Pericardium fibroblast (primary cell): ENCODE measurements at places on chromosomes 4 and X. TPM values are rescaled to one million over a fixed set of nuclear protein-coding genes. Genes with fewer than 3 reads are reported as not detected.

Gene FGF13
- 0.35 and 2.0 TPM in 2 replicates for total RNA-seq

Gene RAB33A
- total RNA-seq = 3.6 and 10.6 TPM in 2 replicates

Gene SORCS2
- total RNA-seq = 0.58 and 4.3 TPM in 2 replicates

Gene TSPAN7
- total RNA-seq = 0.68 TPM in 1 of 2 replicates, not detected in the other

Gene NXT2
- total RNA-seq = 8.9 and 9.3 TPM in 2 replicates

Gene PASD1
- total RNA-seq = not detected in 2 replicates

Gene RTL5
- total RNA-seq = 2.5 and 7.1 TPM in 2 replicates

Gene C4orf50
- not detected in 2 replicates for total RNA-seq

Gene SHOX
- total RNA-seq = not detected in 2 replicates

Gene TRIM61
- total RNA-seq = 3.3 and 4.6 TPM in 2 replicates

Gene ZNF157
- total RNA-seq = not detected in 2 replicates

Gene DCX
- total RNA-seq = not detected in 2 replicates

Gene SOWAHD
- total RNA-seq = 0.70 TPM in 1 of 2 replicates, not detected in the other

Gene ASMT
- total RNA-seq = not detected in 2 replicates

Gene FRAS1
- 40.4 and 53.8 TPM in 2 replicates for total RNA-seq

Gene DMP1
- not detected in 2 replicates for total RNA-seq

Gene FRG2
- not detected in 2 replicates for total RNA-seq

Gene NKX1-1
- total RNA-seq = not detected in 2 replicates

Gene TFDP3
- total RNA-seq = not detected in 2 replicates

Gene TCEAL7
- total RNA-seq = 10.0 and 28.6 TPM in 2 replicates

Gene GAGE12J
- total RNA-seq = not detected in 2 replicates

Gene FGFBP2
- not detected in 2 replicates for total RNA-seq

Gene NLGN4X
- 1.1 and 1.3 TPM in 2 replicates for total RNA-seq

Gene STARD8
- total RNA-seq = 0.34 and 1.4 TPM in 2 replicates

Gene GBA3
- 0.51 TPM in 1 of 2 replicates, not detected in the other for total RNA-seq

Gene TADA2B
- 11.1 and 11.9 TPM in 2 replicates for total RNA-seq

Gene TMSB15A
- 1.8 TPM in 1 of 2 replicates, not detected in the other for total RNA-seq

Gene GPC3
- total RNA-seq = 32.3 and 39.1 TPM in 2 replicates

Gene OPN1MW2
- not detected in 2 replicates for total RNA-seq

Gene LDOC1
- 13.0 and 17.4 TPM in 2 replicates for total RNA-seq

Gene MTMR8
- total RNA-seq = not detected in 2 replicates

Gene PAGE4
- total RNA-seq = not detected in 2 replicates

Gene SEPTIN6
- 16.6 and 17.1 TPM in 2 replicates for total RNA-seq

Gene FAM193A
- 12.7 and 16.9 TPM in 2 replicates for total RNA-seq

Gene XAGE2
- not detected in 2 replicates for total RNA-seq

Gene MAGEA2B
- not detected in 2 replicates for total RNA-seq

Gene SNX12
- total RNA-seq = 46.2 and 56.9 TPM in 2 replicates

Gene SPANXN2
- total RNA-seq = not detected in 2 replicates

Gene PNMA6A
- 2.0 and 4.6 TPM in 2 replicates for total RNA-seq

Gene FAM241A
- 1.6 and 2.0 TPM in 2 replicates for total RNA-seq

Gene FAM114A1
- total RNA-seq = 173 and 229 TPM in 2 replicates

Gene DDX3X
- total RNA-seq = 71.4 and 122 TPM in 2 replicates

Gene TIGD4
- 0.12 TPM in 1 of 2 replicates, not detected in the other for total RNA-seq

Gene LIAS
- 7.1 and 8.9 TPM in 2 replicates for total RNA-seq

Gene GRIA3
- total RNA-seq = under 0.01 and 0.09 TPM in 2 replicates

Gene ELOVL6
- 12.3 and 17.6 TPM in 2 replicates for total RNA-seq

Gene ANAPC10
- total RNA-seq = 9.9 and 27.5 TPM in 2 replicates

Gene TSPAN6
- total RNA-seq = 25.4 and 27.8 TPM in 2 replicates

Gene PDE6B
- total RNA-seq = 1.4 and 7.6 TPM in 2 replicates

Gene NPFFR2
- total RNA-seq = not detected in 2 replicates

Gene APEX2
- total RNA-seq = 9.8 and 11.9 TPM in 2 replicates

Gene GPR34
- total RNA-seq = not detected in 2 replicates

Gene NHSL2
- total RNA-seq = 2.0 and 2.3 TPM in 2 replicates

Gene PPARGC1A
- total RNA-seq = 0.23 and 2.3 TPM in 2 replicates
